ENCODE measurements at places on chromosomes 3 and 15.

- DNase-seq, result no peak
These were observed 75.1 kb downstream of the SLC12A8 start for GRCh38 chr3:125137358-125138033.

- DNase-seq, result no peak
These were observed 478.3 kb downstream of the SOX2 start for GRCh38 chr3:182190056-182190455.

- DNase-seq, result no peak
These were observed 188.0 kb upstream of the IL12A start for GRCh38 chr3:159800434-159801155.

- no peak for DNase-seq
These were observed 15.4 kb downstream of the CRTC3 start for GRCh38 chr15:90545095-90545494.

DNA sequence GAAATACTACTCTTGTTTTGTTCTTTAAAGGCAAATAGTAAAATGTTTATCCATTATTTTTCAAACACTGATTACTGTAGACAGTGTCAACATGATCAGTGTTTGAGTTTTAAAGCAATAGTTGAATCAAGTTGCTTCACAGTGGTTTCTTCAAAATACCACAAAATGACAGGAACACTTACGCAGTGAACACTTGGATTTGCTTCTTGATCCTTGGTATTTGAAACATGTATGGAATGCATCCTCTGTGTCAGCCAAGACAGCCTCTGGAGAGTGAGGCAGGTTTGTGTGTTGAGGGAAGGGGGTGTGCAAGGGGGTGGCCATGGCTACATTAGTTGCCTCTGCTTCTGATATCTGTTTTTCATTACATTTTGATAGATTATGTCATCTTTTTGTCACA is 413.0 kb downstream of the RBMS3 start:
- no peak for DNase-seq

DNA sequence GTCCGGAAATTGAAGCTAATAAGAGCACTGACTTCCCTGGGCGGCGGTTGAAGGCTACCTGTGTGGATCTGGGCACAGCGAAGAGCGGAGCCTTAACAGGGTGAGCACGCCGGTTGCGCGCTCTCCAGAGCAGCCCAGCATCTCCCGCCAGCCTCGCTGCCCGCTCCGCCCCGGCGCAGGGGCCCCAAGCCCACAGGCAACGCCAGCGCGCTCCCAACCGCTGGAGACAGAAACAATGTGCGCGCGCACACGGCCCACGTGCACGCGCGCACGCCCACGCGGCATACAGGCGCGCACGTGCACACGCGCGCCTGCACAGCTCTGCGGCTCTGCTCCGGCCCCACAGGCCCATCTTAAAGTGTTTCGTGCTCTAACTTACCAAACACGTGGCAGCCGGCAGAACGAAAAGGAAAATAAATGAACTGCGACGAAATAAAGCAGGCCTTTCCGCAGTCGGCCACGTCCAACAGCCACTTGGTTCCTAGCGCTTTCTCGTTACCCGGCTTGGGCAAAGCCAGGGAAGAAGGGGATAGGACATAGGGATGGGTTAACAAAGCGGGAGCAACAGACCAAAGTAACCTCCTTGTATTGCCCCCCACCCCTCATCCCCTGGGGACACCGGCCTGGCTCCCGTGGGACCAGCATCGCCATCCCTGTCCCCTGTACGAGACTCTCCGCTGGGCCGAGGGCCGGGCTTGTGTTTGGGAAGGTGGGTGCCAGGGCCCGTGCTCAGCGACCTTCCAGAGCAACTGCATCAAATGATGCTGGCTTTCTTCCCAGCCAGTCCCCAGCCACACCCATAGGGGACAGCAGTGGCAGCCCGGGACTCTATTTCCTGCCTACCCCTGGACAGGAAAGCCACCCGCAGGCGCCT is 203.7 kb downstream of the ABHD5 start:
- DNase-seq, result peak; percentile 51

DNA sequence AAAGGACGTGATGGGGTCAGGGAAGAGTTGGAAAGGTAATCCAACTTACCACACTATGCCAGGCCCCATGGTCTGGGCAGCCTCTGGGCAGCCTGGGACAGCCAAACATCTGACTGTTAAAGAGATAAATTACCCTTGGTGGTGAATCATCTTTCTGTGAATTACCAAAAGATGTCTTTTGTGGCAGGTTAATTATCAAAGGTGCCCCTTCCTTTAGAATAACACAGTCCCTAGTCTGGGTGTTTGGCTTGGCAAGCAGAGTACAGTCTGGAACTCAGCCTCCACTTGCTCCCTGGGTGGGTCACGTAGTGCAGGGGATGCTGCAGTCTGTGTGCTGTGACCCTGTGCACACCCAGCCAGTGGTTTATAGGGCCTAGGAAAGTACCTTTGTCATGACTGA is 113.1 kb downstream of the ZNF621 start:
- DNase-seq, result no peak

DNA sequence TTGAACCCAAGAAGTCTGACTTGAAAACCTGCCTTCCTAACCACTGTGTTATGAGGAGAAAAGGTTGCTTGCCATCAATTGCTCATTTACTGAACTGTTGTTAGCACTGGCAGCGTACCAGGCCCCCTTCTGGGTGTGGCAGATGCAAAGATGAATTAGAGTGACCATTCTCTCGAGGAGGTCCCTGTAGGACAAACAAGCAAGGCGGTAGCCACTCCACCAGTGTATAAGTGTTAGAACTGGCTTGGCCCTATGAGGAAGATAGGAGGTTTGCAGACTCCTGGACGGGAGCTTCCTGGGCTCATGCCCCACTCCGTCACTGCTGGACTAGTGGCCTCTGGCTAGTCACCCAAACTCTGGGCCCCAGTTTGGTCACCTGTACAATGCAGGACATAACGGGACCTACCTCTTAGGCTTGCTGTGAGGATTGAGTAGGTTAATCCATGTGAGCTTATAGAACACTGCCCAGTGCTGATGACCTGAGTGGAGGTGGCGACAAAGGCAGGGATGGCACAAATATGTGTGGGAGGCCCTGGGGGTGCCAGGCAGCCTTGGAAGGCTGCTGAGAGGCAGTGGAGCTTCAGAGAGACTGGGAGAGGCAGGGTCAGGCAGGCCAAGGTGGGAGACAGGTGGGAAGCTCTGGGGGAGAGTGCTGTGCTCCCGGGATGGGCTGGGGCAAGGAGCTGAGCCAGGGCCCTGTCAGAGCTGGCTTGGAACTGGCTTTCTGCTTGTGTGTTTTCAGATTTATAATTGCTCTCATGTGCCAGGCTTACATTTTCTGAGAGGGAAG is 145.9 kb downstream of the DNAJB8 start:
- DNase-seq, result no peak

DNA sequence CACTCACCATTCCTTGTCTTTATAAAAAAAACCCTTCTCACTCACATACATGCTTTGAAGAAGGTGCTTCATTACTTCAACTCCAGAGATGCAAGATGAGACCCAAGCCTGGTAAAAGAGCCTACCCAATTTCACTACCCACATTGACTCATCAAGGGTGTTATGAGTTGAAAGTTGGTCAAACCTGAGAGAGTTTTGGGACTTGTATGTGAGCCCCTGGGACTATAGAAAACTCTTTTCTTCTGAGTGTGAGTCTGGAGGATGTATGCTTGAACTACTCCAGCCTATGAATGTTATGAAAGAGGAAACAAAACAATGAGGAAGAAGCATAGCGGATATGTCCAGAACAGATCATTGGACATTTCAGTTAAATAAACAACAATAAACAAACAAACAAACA is 106.5 kb upstream of the SATB1 start:
- no peak for DNase-seq

- peak; percentile 85 for DNase-seq
These were observed 49.4 kb upstream of the AKAP13 start for GRCh38 chr15:85330901-85331588.

DNA sequence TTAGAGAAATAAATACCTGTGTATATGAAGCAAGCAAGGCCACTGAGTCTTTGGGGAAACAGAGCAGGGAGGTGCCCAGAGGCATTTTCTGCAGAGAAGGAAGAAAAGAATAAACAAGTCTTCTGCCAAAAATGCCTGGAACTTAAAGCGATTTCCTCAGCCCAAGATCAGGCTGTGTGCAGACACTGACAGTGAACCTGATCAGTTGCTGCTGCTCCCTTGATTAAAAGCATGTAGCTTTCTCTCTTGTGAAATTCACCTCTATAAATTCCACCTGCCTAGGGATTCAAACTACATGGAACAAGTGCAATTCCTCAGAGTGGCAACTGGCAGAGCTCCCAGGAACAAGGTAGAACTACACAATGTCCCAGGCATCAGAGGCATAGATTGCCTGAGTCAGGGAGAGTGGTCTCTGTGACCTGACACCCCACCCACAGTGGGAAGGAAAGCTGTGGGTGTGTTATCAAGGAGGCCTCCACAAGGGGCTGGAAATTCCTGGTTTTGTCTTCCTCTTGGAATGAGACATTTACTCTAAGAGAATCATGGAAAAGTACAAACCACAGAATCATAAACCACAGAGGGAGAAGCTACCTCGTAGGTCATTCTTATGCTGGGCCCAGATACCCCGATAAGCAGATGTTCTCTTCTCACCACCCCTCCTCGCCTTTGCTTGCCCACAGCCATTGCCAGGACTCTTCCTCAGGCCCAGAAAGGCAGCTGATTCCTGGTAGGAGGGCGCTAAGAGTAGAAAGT is 1.8 kb upstream of the ZBTB38 start:
- DNase-seq, result no peak
